Stimulated activated CD4-positive, alpha-beta T cell treated with anti-CD3 and anti-CD28 coated beads, TNF-alpha, amount 100 ng/mL, for 1 hour (primary cell): ENCODE measurements at places on chromosomes 1 and 21.

GRCh38 chr1:187042538-187042937, 213.8 kb downstream of the PLA2G4A start:
- DNase-seq = no peak

DNA sequence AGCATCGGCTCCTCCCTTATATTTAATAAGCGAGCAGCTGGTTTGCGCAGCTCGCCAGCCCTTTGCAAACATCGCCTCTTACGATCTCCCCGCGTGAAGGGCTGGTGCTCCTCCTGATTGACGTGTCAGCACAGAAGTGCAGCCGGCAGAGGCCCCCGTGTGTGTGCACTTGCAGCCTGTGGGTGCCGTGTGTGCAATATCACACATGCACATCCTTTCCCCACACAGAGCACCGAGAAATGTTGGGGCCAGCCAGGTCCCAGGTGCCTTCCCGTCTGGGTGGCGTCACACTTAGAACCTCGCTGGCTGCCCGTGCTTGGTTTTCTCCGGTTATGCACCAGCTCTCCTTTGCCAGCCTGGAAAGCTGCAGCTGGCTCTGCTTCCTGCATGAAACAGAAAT, 126.6 kb upstream of the AJAP1 start:
- no peak for DNase-seq

DNA sequence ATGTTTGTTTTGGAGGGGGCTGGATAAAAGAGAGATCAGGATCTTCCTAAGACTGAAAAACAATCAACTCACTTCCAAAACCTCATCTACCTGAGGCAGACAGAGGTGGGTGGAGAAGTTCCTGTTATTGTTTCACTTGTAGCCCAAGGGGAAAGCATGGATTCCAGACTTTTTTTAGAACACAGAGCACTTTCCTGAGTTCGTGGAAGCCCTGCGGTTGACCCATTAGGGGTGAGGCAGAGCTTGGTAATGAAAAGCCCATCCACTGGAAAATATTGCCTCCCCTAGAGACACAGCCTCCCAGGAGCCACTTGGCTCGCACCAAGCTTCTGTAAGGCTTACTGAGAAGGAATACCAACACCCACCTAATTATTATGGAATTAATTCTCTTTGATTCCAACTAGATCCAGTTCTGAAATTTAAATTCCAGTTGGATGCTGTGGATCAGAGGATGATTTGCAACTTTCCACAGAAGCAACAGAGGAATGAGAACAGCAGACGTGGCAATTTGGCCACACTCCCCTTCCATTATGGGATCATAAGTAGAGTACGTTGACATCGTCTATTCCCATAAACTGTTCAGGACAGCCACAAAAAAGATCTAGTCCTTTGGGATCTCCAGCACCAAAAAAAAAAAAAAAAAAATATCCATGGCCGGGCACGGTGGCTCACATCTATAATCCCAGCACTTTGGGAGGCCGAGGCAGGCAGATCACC, 4.1 kb upstream of the PEF1 start:
- no peak for DNase-seq

DNA sequence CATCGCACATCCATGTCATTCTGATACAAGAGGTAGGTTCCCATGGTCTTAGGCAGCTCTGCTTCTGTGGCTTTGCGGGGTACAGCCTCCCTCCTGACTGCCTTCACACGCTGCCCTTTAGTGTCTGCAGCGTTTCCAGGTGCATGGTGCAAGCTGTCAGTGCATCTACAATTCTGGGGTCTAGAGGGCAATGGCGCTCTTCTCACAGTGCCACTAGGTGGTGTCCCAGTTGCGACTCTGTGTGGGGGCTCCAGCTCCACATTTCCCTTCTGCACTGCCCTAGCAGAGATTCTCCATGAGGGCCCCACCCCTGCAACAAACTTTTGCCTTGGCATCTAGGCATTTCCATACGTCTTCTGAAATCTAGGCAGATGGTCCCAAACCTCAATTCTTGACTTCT, 138.2 kb upstream of the BRINP3 start:
- DNase-seq = no peak

- DNase-seq = no peak
Measured at GRCh38 chr1:50841791-50842387, 118.2 kb downstream of the FAF1 start.

- no peak for DNase-seq
Measured at GRCh38 chr1:204077979-204078696, 5.2 kb downstream of the SOX13 start.

GRCh38 chr1:14610761-14611160, 12.3 kb downstream of the KAZN start:
- no peak for DNase-seq

DNA sequence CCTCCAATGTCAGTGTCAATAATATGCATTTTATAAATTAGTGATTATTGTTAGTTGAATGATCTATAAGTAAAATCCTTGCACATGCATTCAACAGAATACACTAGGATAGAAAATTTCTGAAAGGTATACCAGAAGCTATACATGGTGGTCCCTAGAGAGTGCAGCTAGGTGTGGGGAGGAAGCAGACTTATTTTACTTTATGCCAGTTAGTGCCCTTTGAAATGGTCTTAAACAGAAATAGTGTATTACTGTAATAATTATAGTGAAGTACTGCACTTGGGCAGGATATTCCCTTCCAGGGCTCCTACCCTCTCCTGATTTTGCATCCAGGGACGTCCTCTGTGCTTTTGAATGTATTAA, 23.2 kb upstream of the WDR26 start:
- DNase-seq = no peak

DNA sequence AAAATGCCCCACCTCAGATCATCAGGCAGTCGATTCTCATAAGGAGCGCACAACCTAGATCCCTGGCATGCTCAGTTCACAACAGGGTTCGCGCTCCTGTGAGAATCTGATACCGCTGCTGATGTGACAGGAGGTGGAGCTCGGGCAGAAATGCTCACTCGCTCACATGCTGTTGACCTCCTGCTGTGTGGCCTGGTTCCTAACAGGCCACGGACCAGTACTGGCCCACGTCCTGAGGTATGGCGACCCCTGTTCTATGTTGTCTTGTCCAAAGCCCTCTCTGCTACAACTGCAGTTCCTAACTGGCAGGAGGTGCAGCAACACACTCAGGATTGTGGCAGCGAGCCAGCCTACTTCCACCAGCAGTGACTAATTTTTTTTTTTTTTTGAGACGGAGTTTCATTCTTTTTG, 70.6 kb downstream of the CLSTN1 start:
- no peak for DNase-seq

DNA sequence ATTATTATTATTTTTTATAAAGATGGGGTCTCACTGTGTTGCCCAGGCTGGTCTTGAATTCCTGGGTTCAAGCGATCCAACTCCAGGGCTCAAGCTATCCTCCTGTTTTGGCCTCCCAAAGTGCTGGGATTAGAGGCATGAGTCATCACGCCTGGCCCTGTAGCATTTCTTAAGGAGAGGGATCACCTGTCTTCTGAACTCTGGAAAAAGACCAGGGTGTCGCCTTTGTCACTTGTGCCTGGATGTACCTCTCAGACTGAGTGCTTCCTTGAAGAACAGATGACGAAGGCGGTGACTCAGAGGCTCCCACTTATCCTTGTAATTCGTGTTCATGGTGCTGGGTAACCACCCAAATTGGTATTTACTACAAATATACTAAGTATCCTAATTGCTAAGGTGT, 2.4 kb upstream of the CGN start:
- DNase-seq = no peak

GRCh38 chr1:197304638-197305200, 36.7 kb downstream of the CRB1 start:
- no peak for DNase-seq
